Activated CD4-positive, CD25-positive, alpha-beta regulatory T cell treated with anti-CD3 and anti-CD28 coated beads, Interleukin-2, amount 50 U/mL, for 16 hours (primary cell): ENCODE measurements at places on chromosomes 2 and 18.

- no peak for DNase-seq
Observed at GRCh38 chr18:9133225-9133624, 3.4 kb upstream of the ANKRD12 start.

DNA sequence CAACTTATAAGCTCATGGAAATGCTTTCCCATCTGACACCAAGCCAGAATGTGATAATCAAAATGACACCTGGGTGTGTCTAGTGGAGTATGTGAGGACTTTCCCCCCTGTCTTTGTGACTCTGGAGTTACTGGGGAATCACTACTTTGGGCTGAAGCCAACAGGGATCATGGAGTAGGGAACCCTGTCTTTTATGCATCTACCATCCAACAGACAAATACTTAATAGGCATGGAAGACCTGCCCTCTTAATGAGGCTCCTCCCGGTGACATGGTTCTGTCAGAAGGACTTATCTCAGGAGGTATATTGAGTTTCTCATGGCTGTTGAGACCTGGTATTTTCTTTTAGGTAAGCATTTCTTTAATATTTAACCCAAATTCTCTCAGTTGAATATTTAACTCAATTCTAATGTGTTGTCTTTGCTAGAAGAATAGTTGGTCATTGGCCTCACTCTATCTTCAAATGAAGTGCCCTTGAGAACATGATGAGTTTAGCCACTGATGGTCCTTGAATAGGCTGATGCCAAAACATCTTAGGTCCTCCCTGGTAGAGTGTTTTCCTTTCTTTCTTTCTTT, 42.1 kb downstream of the TGIF1 start:
- no peak for DNase-seq

GRCh38 chr2:239700686-239701345, 300.0 kb upstream of the HDAC4 start:
- no peak for DNase-seq

- DNase-seq: no peak
Observed at GRCh38 chr2:128727914-128728313, 409.2 kb upstream of the HS6ST1 start.

- DNase-seq: no peak
Observed at GRCh38 chr2:52632543-52632942, 1135.1 kb upstream of the CHAC2 start.

DNA sequence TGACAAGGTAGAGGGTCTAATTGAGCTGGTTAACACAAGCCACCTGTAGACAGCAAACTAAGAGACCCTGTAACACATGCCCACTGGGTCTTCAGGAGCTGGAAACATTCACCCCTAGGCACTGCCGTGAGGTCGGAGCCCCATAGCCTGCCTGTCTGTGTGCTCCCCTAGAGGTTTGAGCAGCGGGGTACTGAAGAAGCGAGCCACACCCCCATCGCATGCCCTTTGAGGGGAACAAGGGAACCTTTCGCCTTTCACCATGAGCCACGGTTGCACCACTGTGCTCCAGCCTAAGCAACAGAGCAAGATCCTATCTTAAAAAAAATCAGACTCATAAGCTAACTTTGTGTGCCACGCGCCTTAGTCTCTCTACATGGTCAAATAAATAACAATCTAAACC, 36.2 kb upstream of the RAB27B start:
- no peak for DNase-seq

DNA sequence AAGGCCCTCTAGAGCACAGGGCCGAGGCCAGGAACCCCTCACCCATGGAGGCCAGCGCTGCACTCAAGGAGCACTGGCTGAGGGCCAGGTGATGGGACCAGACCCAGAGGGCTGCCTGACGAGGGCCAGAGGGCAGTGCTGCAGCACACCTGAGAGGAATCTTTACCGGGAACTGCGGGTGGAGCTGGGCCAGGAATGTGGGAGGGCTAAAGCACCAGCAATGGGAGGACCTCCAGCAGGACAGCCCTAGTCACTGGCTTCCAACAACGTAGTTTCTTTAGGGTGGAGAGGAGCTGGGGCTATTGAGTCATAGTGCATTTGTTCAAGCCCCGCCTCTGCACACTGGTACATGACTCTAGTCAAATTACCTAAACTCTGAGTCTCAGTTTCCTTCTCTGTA, 143.4 kb downstream of the TMEM17 start:
- no peak for DNase-seq

GRCh38 chr18:21703241-21703820, 1.2 kb downstream of the ABHD3 start:
- no peak for DNase-seq

DNA sequence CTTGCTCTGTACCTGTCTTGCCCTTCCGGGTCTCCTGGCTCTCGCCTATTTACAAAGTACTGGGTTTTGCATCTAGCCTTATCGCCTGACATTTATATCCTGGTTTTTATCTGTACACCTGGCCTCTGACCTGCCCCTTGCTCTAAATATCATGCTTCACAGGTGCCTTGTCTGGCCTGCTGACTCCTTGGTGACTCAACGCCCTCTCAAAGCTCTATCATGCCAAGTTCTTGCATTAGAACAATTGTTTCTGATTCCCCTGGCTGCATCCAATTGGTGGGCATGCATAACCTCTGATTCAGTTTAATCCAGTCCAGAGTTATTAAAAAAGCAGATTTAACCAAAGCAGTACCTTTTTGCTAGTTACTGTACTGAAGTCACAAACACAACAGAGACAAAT, 113.9 kb upstream of the CCDC68 start:
- DNase-seq: no peak

- DNase-seq: no peak
Observed at GRCh38 chr2:98854682-98855081, 81.3 kb downstream of the CRACDL start.

GRCh38 chr2:96683972-96684820, 41.6 kb downstream of the FER1L5 start:
- no peak for DNase-seq

DNA sequence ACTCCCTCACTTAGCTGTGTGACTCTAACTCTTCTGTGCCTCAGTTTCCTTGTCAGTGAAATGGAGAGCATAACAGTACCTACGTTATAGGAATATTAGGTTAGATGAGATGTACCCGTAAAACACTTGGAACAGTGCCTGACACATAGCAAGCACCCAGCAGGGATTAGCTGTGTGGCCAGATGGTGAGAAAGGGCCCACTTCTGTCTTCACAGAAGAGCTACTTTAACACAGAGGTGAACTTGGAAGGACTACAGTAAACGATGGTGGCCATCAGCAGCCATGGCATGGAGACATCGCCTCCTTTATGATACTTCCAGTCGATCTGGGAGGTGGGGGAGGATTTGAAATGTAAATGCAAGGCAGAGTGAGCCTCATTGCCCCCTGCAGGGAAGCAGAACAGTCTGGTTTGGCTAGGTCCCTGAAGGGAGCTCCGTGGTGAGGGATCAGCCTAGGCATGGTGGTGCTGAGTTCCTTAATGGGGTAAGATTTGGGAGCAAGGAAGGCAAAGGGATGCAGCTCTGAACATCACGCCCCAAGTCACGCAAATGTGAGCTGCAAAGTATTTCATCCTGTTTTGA, 101.7 kb upstream of the ALPP start:
- DNase-seq: no peak

DNA sequence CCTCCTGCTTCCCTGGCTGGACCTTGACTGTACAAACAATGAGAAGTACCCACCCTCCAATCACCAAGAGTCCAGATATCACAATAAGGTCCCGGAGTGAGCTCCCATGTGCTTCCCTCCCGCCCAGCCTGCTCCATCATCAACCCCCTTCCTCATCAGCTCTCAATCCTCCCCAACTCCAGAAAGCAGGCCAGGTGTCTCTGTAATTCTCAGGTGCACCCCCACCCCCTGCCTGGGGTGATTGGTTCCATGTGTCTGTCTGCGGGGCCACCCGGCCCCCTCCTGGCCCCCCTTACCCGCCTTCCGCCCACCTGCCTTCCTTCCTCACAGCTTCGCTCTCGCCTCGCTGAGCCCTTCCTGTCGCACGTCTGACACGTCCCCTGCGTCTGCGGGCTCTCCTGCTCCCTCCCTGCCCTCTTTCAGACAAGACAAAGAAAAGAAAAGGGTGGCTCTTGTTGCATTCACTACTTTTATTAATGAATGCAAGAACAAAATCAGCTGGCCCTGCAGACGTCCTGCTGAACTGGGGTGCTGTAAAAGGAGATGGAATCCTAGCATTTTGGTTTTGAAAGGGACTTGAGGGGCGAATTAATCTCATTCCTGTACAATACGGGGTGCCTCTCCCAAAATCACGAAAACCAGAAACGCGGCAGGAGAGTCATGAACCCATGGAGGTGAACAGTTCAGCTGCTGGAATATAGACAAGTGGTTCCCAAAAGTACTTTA, 26.5 kb upstream of the IGFBP2 start:
- DNase-seq: no peak

- DNase-seq: no peak
Observed at GRCh38 chr2:21228041-21228895, 104.5 kb downstream of the TDRD15 start.

DNA sequence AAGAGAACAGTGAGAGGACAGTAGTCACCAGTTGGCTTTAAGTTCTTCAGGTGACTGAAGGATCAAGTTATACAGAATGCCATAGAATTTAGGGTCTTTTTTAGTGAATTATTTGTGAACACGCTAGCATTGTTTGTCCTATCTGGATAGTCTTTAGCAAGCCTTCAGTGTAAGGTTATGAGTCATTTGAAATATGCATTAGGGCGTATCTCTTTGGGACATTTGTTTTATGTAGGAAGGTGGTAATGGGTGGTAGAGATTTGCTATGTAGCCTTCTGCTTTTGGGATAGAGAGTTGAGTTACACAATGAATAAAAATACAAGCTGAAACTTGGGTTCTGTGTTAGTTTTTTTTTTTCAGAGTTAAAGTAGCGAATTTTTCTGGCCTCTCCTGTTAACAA, 13.0 kb downstream of the ACTR2 start:
- DNase-seq: no peak

DNA sequence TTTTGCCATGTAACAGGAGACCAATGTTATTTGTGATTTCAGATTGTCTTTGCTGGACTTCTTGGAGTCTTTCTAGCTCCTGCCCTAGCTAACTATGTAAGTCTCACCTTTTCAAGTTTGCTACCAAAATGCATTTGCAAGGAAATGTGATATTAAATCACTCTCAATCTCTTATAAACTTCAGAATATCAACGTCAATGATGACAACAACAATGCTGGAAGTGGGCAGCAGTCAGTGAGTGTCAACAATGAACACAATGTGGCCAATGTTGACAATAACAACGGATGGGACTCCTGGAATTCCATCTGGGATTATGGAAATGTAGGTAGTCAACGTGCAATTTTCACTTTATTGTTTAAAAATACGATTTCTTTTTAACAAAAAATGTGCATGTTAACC, 3.0 kb downstream of the GKN1 start:
- DNase-seq: no peak

DNA sequence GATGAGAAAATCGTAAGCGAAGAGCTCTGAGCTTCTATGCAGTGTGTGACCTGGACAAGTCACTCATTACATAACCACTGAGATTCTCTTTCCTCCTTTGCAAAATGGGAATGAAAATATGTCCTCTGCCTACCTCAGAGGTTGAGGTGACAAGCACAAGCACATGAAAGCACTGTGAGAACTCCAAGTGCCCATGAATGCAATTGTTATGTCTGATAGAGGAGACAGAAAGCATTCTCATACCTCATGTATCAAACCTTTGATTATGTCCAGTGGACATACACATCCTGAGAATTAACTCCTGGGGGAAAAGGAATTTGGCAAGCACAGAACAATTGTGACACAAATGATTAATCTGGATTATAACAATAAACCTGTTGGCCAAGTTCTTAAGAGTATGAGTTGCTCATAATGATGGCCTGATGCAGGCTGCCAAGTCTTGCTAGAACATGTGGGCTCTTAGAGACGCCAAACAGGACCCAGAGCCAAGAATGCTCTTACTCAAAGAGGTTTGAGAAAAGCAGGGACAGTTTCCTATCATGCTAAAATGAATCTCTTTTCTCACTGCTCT, 8.5 kb upstream of the RMDN2 start:
- DNase-seq: no peak

DNA sequence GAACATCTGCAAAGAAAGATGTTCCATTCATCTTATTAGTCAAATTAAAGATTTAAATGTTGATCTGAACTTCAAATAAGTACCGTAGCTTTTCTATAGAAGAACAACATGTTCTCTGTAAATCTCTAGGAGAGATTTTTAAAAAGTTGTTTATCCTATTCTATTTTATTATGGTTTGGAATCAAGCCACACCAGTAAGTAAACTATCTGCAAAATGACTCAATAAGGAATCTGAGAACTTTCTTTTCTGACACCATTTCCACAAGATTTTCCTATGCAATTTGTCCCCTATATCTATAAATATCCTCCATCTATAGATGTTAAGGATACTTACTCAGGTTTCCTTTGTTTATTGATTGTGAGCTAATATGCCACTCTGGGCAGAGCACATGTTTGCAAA, 736.6 kb downstream of the CBLN2 start:
- DNase-seq: no peak

DNA sequence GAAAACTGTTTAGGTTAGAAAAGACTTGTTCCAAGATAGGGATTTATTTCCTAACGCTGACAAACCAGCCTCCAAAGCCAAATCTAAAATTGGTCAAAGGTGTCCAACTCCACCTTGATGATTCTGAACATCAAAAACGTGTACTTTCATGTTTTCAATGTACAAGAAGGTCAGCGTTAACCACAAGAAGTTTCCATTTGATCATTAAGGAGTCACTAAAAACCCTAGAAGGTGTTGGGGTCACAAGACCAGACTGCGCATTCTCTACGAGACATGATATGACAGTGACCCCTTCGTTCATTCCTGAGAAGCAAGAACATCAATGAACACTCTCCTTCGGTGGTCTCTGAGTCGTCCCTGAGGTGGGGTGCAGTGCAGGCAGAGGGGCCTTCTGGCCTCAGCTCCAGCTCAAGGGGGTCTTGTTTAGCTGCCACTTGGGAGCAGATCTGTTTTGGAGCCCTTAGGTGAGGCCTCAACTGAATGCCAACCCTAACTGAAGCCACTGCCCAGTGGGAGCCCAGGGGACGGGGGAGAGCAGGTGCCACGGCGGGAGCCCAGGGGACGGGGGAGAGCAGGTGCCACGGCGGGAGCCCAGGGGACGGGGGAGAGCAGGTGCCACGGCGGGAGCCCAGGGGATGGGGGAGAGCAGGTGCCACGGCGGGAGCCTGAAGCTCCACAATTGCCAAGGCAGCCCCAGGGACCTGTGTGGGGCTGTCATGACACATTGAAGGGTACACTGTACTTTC, 55.2 kb downstream of the PARD6G start:
- DNase-seq: no peak

- no peak for DNase-seq
Observed at GRCh38 chr2:235864302-235864701, 303.9 kb downstream of the GBX2 start.

DNA sequence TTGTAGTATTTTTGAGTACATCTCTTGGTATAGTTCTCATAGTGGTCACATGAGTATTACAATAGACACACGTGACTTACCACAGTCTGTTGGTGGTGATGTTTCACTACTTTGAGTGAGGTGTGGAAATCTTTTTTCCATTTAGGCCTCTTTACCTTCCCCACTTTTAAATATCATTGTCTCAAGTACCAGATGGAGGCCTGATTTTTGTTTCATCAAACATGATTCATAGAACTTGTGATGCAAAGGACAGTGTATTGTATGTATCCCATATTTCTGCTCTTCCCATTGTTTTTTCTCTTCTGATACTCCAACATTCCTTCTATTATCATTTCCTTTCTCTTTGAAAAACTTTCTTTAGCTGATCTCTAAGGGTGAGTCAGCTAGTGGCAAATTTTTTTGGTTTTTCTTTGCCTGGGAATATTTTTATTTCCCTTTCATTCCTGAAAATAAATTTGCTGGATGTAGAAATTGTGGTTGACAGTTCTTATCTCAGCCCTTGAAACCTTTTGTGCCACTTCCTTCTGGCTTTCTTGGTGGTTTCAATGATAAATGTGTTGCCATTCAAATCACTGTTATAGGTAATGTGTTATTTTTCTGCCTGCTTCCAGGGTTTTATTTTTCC, 32.8 kb downstream of the RFX8 start:
- DNase-seq: no peak
